ENCODE measurements at places on chromosomes 13 and 19.
A peak's percentile ranks its signal among the peaks of the same experiment; 100 is the strongest.

- peak; percentile 47 for DNase-seq
These were observed 39.5 kb downstream of the NOTCH3 start for GRCh38 chr19:15161028-15161984.

- DNase-seq: peak; percentile 73
These were observed 2.3 kb upstream of the C1QTNF9B start for GRCh38 chr13:23899555-23899954.

- no peak for DNase-seq
These were observed 290.8 kb upstream of the PCDH9 start for GRCh38 chr13:67520886-67521285.

DNA sequence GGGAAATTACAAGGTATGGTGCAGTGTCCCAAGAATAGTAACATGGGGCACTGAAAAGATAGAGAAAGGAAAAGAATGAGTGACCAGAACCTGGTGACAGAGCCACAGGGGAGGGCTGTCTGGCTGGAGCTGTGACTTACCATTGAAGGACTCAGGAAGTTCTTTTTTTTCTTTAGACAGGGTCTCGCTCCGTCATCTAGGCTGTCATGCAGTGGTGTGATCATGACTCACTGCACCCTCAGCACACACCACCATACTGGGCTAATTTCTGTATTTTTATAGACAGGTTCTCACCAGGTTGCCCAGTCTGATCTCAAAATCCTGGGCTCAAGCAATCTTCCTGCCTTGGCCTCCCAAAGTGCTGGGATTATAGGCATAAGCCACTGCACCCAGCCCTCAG, 8.8 kb upstream of the CPB2 start:
- peak; percentile 60 for DNase-seq

DNA sequence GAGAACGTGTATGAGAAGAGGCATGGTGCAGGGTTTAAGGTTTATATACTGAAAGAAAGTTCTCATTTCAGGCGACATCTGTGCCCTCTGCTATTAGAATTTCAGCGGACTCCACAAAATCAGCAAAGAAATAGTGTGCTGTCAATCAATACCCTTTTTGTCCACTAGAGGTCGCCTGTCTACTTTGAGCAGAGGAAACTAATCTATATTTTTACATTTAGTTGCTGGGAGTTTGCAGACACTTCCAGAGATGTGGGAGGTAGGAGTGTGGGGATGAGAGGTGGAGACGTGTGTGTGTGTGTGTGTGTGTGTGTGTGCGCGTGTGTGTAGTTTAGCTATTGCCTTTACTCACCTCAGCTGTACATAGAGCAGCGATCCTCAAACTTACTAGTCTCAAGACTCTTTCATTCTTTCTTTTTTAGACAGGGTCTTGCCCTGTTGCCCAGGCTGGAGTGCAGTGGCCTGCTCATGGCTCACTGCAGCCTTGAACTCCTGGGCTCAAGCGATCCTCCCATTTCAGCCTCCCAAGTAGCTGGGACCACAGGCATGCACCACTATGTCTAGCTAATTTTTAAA, 9.7 kb downstream of the INAFM1 start:
- peak; percentile 78 for DNase-seq

- peak; percentile 17 for DNase-seq
These were observed 190.6 kb downstream of the MZT1 start for GRCh38 chr13:72536714-72537394.

DNA sequence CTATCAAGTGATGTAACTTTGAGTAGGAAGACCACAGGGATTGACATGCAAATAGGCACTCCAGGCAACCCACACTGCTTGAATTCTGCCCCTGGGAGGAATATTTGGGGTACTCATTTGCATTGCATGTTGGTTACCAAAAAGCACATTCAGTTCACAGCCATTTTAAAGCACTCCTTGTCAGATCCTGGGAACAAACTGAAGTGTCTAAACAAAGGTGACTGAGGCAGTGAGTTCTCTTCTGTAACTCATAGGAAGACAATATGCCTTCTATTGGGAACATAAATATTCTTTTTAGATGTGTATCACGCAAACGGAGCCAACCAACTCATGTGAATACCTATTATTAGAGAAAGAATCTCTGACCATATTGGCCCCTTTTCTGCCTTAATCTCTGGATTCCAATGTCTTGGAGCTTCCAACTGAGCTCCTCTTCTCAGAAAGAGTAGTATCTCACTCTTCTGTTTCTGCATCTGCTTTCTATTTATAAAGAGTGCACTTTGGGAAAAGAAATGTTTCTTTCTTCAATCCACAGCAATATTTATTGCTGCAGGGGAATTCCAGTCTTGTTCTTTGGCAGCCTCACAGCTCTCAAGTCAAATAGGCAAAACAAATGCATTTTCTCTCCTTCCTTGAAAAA, 125.7 kb upstream of the NBEA start:
- peak; percentile 28 for DNase-seq

GRCh38 chr19:23817519-23817918, 58.8 kb upstream of the ZNF681 start:
- DNase-seq: peak; percentile 66

GRCh38 chr13:47220453-47221140, 323.7 kb upstream of the HTR2A start:
- no peak for DNase-seq

DNA sequence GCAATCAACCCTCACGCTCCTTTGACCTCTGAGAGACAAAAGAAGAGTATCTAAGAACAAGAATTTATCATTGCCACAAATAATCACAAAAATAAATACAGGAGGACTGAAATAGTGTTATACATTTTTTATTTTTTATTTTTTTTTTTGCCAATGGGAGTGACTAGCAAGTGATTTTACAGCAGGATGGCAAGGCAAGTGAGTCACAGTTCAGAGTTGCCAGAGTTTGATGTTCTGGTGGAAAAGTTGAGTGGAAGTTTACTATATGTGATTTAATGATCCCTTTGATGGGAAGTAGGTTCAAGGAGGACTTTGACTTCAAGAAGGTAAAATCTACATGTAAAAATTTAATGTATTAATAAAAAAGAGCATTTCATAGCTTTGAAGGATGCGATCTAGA, 2691.4 kb downstream of the PCDH9 start:
- no peak for DNase-seq

GRCh38 chr19:41997121-41997850, 3.3 kb upstream of the ATP1A3 start:
- peak; percentile 45 for DNase-seq

- DNase-seq: peak; percentile 80
These were observed 365.5 kb downstream of the UQCRFS1 start for GRCh38 chr19:28847468-28847867.

GRCh38 chr19:18176367-18177310, 3.0 kb downstream of the IFI30 start:
- DNase-seq: no peak

DNA sequence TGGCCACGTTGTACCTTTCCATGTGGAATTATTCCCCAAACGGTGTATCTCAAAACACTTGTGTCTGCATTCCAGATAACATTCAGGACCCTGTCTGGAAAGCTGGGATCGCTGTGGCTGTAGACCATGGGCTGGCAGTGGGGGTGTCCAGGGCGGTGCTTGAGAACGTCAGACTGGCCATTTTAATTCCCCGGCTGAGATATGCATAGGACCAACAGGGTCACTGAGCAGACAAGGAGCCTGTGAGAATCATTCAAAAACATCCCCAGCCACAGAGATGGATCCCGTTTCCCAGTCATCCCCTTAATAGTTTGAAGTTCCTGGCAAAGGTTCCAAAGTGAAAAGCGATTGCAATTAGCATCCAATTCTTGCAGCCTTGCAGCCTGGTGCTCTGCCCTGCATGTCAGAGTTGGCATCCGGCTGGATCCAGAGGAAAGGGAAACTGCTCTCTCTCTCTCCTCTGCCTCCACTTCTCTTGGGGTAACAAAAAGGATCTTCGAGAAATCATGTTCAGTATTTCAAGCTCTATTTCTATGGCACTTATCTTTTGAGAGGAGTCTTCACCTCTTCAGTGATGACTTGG, 41.6 kb downstream of the IFT88 start:
- DNase-seq: peak; percentile 19

DNA sequence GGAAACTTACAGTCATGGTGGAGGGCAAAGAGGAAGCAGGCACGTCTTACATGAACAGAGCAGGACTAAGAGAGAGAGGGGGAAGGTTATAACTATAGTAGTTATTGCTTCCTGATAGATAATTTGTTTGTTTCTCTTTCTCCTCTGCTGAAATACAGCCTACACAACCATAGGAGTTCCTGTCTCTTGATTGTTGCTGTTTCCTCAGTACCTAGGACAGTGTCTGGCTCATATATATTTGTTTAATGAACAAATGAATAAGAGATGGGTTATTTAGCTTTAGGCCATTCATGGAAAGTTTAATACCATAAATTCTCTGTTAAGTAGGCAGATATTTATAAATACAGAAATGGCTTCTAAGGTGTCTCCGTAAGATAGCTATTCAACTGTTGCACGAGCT, 95.2 kb downstream of the PCCA start:
- no peak for DNase-seq

DNA sequence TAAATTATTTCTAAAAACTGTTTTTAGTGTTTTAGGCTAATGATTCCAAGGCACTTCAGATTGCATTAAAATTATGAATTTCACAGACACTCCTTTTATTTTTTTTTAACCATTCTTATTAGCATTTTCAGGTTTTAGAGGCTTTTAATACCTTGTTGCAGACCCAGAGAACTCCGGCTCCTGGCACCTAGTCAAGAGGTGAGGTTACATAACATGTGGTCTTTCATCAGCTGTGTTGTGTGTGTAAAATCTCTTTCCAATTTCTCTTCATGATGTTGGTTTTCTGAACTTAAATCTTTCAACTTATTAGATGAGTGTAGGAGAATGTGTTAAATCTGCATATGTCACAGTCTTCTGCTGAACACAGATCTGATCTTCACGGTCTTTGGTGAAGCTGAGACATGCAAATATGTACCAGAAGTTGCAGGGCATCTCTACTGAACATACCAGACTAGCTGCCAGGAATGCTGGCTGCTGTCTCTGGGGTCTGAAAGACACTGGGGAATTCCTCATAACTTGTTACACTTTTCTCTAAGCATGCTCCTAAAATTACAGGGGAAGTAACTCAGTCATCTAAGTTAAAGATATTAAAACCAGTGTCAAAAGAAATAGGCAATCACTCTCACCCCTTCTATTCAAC, 1165.3 kb downstream of the EFNB2 start:
- peak; percentile 53 for DNase-seq

- DNase-seq: no peak
These were observed 17.1 kb downstream of the LRRC4B start for GRCh38 chr19:50551034-50551714.

- no peak for DNase-seq
These were observed 145.0 kb downstream of the KDM4B start for GRCh38 chr19:5113633-5114586.

GRCh38 chr19:52742516-52742915, 7.7 kb upstream of the ZNF611 start:
- DNase-seq: no peak

GRCh38 chr13:57716295-57716694, 84.8 kb downstream of the PCDH17 start:
- no peak for DNase-seq

- no peak for DNase-seq
These were observed 149.2 kb downstream of the MIPEP start for GRCh38 chr13:23740002-23740401.

DNA sequence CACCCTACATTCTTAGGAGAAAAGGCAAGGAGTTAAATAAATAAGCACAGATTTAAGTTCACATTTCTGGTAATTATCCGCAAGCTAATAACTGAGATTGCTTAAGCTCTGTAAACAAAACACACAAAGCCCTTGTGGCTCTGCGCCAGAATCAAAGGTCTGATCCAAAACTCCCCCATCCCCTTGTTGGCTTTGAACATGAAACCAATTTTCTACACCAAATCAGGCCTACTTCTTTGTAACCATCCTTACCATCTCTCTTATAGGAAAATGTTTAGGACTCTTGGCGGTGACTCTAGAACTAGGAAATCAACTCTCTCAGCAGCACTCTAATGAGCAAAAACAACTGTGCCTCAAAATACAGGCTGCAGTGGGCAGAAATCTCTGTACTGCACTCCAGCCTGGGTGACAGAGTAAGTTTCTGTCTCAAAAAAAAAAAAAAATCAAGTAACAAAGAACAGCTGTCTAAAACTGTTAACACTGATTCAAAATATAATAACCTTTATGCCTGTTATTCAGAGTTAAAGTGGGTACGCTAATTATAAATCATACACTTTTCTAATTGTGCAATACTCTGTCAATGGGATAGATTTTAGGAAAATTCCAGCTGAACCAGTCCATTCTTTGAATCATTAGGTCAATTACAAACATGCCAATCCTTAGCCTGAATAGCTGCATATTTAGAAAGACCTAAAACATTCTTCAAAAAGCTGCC, 25.8 kb downstream of the ABCC4 start:
- peak; percentile 30 for DNase-seq

DNA sequence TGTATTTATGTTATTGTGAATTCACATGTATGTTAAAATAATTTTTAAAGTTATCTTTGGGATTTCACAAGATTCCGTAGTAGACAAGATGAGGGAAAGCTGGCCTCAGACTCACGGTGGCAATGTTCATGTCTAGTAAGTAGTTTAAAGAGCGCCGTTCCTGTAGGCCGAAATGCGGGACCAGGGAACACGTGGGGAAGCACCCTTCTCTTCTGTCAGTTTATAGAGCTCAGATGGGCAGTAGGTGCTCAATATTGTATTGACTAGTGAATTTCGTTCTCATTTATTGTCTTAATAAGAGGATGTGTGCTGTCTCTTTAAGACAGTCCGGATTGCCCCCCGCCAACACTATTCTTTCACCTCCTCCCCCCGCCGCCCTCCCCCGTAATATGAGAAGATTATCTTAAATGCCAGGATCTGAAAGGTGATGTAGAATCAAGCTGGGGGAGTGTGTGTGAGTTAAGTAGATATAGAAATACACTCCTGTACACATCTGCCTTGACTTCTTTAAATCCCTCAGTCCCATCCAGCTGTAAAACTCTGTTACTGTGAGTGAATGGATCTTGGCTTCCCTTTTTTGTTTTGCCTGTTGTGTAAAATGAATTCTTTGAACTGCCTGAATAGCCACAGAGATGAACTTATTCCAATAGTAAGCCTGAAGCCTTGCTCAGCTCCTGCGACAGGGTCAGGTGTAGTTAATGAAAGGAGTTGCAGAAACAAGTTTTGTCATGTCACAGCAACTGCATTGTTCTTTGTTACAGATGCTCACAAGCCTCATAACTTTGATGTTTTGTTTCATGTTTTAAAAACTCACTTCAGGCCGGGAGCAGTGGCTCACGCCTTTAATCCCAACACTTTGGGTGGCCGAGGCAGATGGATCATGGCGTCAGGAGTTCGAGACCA, 1.3 kb downstream of the LAMP1 start:
- DNase-seq: peak; percentile 23

DNA sequence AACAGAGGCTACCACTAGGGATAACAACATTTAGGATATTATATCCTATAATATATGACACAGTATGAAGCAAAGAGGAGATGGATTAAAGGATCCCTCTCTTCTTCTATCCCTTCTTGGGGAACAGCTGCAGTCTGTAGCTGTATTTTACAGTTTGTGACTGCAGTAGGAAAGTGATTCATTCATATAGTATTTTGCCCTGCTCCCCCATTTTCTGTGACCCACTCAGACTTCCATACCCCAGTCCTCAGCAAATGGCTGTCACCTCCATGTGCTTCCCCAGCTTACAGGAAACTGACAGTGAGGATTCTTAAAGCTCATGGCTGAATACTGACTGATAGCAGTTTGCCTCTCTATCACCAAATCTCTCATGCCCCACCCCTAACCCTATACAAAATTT, 27.5 kb downstream of the MICU2 start:
- DNase-seq: peak; percentile 13

All from choroid plexus epithelial cell (primary cell).